AG10803 (cell line): ENCODE measurements at places on chromosomes 6 and 20.

- no peak for DNase-seq
Measured at GRCh38 chr6:157068691-157069324, 254.5 kb downstream of the TMEM242 start.

GRCh38 chr20:34331838-34332237 lies 28.7 kb upstream of the AHCY start:
- no peak for DNase-seq

DNA sequence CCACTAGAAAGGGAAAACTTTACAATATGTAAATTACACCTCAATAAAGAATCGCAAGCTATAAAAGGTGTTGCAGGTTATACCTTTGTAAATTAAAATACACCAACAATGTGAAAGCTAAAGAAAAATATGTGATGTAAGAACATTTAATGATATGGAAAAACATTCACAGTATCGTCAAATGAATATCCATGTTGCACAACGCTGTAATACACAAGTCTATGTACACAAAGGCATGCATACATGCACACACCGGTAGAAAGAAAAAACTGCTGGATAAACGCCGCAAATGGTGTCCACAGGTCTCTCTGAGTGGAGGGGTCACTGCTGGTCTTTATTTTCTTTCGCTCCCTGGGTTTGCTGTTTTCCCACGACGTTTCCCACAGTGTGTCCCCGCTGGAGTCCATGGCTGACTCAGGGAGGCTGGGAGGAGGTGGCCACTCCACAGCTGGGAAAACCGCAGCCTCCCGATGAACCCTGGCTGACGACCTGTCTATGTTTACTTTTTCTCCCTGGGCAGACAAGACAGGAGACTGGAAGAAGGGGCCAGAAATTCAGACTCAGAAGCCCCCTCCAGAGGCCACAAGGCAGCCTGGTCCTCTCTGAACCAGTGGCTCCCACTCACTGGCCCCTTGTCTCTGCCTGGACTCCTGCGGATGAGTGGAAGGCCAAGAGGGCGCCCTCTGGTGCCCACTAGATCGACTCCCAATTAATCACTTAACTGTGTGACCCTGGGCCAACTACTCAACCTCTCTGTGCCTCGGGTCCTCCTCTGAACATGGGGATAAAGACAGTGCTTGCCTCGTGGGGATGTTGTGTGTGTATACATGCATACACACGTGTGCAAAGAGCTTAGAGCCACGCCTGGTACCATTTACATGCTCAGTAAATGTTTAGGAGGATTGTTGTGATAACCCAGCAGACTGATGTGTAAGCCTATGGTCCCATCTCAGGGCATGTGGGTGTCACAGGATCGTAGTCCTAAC lies 12.8 kb upstream of the BPI start:
- DNase-seq, result peak; percentile 66

GRCh38 chr6:129635396-129636130 lies 74.4 kb downstream of the ARHGAP18 start:
- DNase-seq, result peak; percentile 90

DNA sequence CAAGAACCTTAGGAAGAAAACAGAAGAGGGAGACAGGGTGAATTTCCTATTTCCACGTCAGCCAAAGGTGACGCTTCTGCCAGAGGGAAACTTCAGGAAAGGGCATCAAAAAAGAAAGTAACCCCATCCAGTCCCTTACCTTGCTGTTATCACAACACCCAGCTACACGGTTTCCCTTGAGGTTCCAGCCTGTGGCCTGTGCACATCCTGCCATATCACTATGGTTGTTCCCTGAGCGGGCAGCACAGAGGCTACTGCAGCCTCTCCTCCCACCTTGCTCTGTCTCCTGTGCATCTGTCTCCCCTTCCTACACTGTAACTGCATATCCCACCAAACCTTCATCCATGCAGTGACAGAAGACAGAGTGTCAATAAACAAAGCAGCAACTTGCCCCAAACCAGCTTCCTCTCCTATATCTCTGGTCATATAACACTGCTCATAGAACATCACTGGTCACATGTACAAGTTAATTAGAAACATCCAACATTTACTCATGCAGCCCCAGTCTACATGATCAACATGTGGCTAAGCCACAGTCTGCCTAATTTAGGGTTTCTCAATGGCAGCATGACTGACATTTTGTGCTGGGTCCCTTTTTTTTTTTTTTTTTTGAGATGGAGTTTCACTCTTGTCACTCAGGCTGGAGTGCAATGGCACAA lies 54.7 kb downstream of the GFOD1 start:
- DNase-seq, result peak; percentile 53

DNA sequence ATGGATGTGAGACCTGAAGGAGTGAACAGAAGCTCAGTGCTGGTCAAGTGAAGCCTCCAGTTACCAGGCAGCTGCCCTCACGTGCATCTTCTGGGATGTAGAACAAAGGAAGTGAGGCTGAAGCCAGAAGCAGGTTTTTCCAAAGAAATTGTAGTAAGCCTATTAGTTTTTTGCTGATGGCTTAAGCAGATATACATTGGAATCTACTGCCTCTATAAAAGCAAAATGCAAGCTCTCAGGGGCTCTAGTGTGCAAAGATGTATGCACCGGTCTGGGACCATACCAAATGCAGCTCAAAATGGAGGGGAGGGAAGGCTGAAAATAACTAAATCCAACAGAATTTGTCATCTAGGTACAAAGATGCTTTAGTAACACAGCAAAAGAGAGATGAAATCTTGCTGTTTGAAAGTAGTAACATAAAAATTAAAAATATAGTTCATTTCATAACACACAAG lies 77.0 kb downstream of the DTNBP1 start:
- no peak for DNase-seq

- peak; percentile 83 for DNase-seq
Measured at GRCh38 chr6:155352811-155353210, 38.5 kb upstream of the TFB1M start.

DNA sequence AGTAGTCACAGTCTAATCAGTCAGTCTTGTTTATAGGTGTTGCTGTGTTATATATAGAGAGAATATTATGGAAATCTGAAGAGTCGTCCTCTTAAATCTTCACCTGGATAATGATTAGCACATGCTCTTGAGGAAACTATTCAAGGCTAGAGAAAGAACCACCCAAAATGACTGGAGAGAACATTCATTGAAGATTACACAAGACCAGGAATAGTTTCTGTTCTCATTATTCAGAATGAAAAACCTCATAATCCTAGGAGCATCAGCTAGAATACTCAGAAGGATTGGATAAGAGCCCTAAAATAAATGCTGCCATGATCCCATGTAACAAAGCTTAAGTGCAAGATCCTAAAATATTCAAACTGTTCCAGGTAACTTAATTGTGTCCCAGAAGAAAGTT lies 278.2 kb upstream of the PREP start:
- DNase-seq, result no peak

GRCh38 chr20:51388756-51389542 lies 153.6 kb downstream of the NFATC2 start:
- DNase-seq, result no peak

- peak; percentile 34 for DNase-seq
Measured at GRCh38 chr20:38730989-38731737, 6.9 kb downstream of the SLC32A1 start.

GRCh38 chr6:157258878-157259277 lies 64.4 kb downstream of the TMEM242 start:
- DNase-seq, result no peak

DNA sequence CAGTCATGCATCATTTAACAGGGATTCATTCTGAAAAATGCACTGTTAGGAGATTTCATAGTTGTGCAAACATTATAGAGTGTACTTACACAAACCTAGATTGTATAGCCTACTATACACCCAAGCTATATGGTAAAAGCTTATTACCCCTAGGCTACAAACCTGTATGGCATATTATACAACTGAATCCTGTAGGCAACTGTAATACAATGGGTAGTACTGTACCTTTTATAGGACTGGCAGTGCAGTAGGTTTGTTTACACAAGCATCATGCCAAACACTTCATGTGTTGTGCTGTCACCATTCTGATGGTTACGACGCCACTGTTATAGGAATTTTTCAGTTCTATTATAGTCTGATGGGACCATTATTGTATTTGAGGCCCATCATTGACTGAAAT lies 39.3 kb upstream of the KHDC1 start:
- no peak for DNase-seq

- DNase-seq, result peak; percentile 4
Measured at GRCh38 chr6:167930295-167930694, 67.2 kb upstream of the KIF25 start.

- peak; percentile 32 for DNase-seq
Measured at GRCh38 chr6:31270788-31271640, 878 bp downstream of the HLA-C start.

DNA sequence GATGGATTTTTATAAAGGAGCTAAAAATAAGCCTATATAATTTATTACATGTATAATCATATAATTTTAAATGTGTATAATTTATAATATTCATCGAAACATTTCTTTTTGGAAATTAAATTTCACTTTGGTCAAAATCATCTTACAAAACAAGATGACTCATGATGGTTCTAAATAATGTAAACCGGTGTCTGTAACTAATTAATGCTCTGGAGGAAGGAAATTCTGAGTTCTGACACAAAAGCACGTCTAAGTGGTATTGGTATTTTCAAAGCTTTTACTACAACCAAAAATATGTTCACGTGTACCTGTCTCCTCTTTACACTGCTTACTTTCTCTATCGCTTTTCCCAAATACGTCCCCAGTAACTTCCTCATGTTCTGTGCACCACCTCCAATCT lies 134.1 kb downstream of the MTHFD1L start:
- peak; percentile 54 for DNase-seq

DNA sequence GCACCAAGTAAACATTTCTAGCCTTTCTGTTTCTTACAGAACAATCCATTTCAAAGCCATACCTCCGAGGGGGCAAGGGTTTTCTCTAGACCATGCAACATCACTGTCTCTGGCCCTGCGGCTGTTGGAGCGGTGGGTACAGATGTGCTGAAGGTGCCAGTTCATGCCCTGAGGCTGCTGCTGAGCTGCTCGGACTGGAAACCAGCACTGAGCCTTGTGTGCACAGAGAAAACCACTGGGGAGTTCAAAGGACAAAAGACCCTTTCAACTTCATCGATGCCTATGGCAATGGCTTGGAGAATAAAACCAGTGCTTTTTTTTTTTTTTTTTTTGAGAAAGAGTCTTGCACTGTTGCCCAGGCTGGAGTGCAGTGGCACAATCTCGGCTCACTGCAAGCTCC lies 93.3 kb upstream of the IYD start:
- no peak for DNase-seq

DNA sequence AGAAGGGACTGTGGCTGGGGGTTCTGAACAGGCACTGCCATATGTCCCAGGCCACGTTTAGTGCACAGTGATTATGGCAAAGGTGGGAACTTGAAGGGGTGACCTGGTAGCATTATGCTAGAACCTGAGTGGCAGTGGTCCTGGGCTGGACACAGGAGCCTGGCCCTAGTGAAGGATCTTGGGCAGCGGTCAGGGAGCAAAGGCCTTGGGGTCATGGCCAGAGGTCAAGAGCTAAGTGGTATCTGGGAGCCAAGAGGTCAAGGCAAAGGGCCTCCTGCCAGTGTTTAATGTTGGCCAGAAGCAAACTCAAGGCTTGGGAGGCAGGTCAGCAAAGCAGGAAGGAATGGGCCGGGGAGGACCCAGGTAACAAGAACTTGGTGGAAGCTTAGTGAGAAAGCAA lies 254.5 kb downstream of the CDH26 start:
- DNase-seq, result no peak

- no peak for DNase-seq
Measured at GRCh38 chr6:88298066-88298845, 132.1 kb upstream of the CNR1 start.

DNA sequence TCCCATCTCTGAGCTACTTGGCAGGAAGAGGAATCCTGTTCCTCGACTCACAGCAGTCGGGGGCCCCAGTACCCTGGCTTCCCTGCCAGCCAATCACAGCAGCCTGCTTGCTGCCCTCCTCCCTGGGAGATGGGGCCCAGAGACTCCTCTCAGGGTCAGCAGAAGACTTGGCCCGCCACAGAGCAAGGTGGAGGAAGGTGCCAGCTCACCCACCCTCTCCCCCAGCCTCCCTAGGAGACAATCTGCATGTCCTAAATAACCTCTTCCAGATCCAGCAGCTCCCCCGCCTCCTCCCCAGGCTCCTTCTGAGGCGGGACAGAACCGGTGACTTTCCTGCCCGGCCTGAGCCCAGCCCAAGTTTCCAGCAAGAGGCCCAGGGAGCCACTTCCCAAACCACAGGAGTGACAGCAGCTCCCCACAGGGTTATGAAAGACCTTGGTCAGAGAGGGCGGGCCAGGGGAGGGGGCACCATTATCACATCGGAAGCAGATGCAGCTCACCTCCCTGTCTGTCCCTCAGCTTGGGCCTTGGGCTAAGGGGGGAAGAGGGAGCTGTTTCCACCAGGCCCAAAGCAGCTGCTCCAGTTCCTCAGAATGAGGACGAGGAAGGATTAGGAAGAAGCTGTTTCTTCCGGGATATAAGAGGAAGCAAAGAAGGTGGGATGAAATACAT lies 2.3 kb downstream of the CCND3 start:
- peak; percentile 62 for DNase-seq

DNA sequence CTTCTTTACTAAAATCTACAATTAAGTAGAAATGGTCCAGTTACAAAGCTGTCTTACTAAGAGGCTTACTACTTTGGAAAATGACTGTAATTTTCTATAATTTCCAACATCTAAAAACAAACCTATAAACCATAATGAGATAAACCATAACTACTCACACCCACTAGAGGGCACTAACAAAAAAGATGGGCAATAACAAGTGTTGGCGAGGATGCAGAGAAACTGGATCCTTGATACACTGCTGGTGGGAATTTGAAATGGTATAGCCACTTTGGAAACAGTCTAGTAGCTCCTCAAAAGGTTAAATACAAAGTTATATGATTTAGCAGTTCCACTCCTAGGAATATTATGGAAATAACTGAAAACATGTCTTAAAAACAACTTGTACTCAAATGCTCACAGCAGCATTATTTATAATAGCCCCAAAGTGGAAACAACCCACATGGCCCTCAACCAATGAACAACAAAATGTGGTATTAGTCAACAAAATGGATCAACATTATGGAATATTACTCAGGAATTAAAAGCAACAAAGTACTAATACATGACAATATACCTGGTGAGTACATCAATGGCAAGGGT lies 50.6 kb downstream of the GJA10 start:
- peak; percentile 8 for DNase-seq

GRCh38 chr6:163984124-163984936 lies 569.8 kb downstream of the QKI start:
- DNase-seq, result no peak

GRCh38 chr6:134173936-134174671 lies 121.7 kb upstream of the SLC2A12 start:
- DNase-seq, result peak; percentile 84

DNA sequence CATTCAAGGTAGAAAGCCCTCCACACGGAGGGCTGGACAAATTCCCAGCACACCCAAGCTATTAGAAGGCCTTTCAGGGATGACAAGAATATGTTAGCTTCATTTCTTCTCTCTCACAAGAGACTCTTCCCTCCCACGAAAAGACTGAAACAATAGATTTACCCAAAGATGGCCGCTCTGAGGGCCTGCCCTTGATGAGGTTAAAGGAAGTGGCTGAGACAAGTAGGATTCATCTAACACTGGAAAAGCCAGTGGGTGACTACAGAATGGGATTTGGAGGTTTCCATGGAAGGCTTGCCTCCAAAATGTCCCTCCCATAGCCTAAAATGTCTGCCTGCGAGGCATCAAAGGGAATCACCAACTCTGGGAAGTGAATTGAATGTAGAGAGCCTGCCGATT lies 277.6 kb downstream of the CLIC5 start:
- no peak for DNase-seq

- peak; percentile 95 for DNase-seq
Measured at GRCh38 chr6:116251568-116252384, 2.1 kb downstream of the TSPYL4 start.
